Anterior cingulate cortex (tissue), 58 donors: ENCODE measurements at places on chromosomes 2 and 18.

DNA sequence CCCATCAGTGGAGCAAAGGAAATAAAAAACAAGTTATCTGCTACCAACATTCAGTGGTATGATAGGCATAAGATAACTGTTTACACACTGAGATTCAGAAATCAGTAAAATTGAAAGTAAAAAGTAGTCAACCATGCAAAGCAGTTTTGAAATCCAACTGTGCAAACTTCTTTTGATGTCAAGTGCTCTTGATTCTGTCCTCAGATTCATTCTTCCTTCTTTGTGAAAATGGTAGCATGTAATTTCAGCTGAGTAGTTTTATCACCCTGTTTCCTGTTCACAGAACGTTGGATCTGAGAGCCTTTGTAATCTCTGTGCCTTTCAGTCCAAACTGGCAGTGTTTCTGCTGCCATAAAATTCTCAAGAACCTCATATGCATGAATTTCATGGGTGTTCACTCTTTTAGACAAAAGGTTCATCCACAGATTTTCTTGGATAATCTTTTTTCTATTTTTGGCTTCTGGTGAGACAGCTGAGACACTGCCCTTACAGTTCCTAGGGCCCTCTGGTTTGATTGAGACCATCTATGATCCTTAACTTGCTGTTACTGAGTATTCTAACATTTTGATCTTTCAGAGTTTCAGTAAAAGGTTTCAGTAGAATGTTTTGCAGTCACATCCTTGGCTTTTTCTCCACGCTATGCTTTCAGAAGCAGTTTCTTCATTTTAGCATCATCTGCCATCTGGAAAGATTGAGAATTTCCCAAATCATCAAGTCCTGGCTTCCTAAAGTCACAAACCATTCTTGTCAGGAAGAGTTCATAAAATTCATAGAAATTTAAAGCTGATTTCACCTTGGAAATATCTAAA is 272.3 kb upstream of the EPHA4 start:
- DNase-seq, result no peak

DNA sequence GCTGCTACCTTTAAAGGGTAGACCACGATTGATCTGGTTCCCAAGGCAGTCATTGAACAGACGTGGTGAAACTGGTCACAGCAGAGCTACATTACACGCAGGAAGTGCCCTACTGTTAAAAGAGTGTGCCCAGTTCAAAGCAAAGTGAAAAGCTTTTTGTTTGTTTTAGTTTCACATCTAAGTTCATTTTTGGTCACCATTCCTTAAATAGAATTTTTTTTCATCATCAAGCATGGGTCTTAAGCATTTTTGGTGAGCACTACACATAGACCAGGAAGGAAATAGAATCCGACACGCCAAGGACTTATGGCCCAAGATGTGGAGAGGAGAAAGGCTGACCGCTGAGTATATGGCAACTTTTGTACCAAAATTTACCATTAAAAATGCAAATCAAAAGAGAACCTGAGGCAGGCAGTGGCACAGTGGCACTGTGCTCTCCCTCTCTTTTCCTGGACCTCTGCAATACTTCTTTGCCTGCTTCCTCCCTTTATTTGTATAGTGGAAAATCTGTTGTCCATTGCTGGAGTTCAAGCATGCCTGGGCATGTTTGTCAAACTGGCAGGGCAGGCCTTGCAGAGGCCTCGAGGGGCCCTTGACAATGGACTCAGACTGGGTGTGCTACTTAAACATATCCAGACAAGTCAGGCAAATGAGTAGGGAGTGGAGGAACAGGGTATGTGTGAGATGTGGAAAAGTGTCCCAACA is 42.6 kb upstream of the HNRNPA3 start:
- DNase-seq, result no peak

DNA sequence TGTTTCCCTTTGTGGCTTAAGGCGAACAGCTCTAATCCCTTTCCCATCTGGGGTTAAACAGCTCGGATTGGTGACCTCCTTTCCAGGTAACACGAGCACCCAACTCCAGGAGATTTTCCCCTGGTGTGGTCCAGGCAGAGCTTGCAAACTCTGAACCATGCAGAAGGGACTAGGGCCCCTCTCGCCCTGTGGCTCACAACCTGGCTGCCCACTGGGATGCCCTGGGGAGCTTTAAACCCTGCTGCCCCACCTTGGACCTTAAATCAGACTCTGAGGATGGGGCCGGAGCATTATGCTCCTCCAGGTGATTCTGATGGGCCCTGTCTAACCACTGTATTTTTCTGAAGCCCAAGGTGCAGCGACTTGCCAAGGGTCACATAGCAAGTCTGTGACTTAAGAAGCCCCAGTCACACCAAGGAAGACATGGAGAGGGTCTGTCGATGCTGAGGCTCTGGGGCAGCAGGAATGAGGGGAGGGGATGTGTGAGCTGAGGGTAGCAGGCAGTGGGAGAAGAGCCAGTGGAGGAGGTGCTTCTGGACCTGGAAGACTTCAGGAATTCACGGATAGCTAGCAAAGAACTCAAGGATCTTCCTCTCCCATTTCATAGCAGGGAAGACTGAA is 5.9 kb downstream of the ARID5A start:
- no peak for DNase-seq

DNA sequence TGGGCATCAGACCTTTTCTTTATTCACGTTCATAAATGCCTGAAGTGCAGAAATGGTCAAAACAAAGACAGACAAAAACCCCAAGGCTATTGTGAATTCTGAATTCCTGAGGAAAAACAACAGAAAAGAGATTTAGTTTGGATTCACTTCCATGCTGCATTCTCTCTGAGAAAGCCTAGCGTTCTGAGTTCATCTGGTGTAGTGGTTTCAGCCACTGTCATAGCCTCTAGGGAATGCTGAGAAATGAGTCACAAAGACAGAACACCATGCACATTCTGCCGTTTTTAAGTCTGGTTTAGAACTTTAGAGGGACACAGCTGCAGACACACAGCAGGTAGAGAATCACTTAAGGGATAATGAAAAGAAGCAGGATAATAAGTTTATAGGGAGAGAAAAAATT is 93.8 kb downstream of the LRP1B start:
- DNase-seq, result no peak

DNA sequence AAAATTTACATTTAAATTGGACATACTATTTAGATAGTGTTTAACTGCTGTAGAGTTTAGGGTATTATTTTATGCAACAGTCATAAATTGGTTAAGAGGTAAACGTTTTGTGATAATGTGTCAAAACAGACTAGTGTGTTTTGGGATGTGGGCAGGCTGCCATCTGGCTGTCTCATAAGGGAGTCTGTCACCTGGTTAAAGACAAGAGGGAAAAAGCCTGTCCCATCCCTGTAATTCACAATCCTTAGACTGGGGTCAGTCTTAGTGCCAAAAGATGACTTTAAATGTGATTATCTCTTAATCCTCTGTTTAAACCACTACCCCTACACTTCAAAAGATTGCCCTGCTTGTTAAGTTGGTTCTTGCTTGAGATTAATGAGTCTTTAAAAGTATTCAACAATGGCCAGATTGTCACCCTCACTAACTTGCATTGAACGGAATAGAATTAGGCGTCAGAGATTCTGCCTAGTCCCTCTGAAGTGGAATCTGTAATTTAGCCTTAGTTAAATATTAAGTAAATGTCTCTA is 59.2 kb downstream of the SGPP2 start:
- DNase-seq, result no peak

DNA sequence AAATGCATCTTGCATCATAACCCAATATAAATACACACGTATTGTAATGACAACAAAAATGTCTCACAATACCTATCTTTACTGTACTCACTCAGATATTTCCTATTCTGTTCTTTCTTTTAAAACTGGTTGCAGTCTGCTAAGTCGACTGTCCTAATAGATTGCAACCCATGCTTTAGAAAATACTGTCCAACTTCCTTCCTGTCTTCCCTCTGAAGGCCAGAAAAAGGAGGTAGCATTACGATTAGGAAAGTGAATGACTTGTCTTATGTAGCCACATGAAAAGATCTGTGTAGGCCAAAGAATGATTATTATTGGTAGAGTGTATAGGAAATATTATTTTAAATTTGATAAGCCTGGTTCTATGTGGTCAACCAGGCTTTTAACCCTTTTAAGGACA is 134.1 kb downstream of the FAM210A start:
- no peak for DNase-seq

DNA sequence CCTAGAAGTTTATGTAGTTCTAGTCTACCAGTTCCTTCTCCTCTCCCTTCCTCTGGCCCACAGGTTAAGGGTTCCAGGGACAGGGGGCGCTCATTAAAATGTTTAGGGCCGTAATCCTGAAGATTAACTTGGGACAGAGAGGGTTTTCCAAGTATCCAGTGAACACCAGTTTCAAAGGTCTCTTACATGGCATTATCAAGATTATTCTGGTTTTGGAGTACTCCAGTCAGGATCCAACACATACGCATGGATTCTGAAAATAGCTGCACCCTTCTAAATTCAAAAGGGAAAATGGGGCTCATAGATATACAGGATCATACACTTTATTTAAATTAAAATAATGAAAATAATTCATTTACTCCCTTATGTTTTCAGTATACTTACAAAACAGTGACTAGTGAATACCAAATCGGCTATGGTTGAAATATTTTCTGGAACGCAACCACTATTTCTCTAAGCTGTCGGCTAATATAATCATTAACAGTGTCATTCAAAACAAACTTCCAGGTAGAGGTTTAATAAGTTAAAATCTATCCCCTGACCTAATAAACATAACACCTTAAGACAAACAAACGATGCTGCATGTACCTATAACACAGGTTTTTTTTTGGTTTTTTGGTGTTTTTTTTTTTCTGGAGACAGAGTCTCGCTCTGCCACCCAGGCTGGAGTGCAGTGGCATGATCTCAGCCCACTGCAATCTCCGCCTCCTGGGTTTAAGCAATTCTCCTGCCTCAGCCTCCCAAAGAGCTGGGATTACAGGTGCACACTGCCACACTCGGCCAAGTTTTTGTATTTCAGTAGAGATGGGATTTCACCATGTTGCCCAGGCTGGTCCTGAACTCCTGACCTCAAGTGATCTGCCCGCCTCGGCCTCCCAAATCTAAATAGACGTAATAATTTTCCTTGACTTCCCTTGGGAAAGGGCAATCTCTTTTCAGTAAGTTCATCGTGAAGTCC is 44.7 kb downstream of the MGAT4A start:
- no peak for DNase-seq

DNA sequence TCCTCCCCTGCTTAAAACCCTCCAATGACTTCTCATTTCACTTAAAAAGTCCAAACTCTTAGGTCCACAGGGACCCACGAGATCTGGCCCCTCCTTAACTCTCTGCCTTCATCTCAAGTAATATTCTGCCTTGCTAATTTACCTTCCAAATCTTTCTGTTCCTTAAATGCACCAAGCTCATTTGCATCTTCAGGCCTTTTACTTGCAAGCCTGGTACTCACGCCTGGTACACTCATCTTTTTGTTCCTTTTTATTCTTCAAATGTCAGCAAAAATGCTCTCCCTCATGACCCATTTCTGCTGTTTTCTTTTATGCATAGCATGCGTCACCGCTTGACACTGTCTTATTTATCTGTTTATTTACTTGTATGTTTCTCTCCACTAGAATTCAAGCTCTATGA is 2.7 kb upstream of the WIPF1 start:
- no peak for DNase-seq

DNA sequence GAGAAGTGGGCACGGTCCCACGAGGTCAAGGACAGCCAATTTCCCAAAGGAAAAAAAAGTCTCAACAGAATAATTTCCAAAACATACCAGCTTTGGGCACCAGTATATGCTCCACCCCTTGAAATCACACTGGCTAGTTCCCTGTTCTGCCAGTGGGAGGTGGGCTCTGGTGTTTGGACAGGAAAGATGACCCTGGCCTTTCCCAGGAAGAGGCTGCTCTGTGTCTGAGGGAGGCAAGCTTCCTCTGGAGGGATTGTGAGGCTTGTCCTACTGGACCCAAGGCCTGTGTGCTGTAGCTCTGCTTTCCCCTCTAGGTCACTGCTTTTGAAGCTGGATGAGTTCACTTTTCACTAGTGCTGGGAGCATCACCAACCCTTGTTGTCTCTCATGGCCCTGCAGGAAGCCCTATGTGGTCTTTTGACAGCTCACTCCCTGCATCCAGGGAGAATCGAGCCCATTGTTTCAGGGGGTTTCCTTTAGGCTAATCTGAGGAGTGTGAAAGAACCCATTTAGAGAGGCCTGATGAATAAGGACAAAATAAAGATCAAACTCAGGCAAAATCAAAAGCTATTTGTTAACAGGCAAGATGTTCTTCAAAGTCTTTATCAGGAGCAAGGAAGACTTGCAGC is 36.3 kb downstream of the CXCR4 start:
- DNase-seq, result no peak

DNA sequence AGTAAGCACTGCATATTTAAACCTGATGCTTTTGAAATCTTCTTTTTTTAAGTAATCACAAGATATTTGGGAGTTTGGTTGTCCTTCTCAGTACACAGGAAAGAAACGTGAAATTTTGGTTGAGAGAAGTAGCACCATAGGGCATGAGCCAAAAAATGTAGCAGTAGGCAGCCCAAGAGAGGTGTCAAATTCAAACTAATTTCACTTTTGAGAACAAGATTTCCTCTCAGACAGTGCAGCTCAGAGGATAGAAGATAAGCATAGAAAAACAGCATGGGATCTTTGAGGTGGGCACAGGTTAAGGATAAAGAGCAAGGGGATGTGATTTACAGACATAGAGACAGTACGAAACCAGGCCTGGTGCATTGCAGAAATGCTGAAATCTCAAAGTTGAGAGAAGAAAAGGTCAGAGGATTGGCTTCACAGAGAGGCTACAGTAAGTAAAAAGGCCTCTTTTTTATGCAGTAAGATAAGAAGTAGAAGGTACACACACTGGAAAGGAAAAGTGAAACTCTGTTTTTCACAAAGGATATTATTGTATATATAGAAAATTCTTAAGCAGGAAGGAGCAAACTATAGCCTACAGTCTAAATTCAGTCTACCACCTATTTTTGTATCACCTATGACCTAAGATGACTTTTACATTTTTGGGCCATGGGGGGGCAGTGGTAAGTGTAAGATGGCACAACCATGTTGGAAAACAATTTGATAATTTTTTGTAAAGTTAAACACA is 89.8 kb downstream of the PKP4 start:
- DNase-seq, result no peak

- no peak for DNase-seq
Observed at GRCh38 chr2:63891488-63892030, 49.9 kb downstream of the UGP2 start.

- DNase-seq, result no peak
Observed at GRCh38 chr2:124561486-124561885, 536.4 kb downstream of the CNTNAP5 start.

- DNase-seq, result no peak
Observed at GRCh38 chr18:500632-501405, at the start of gene COLEC12. TSS of gene COLEC12 (minus strand) at chr18:500701. CDS start at chr18:500514, 187 bp downstream.

DNA sequence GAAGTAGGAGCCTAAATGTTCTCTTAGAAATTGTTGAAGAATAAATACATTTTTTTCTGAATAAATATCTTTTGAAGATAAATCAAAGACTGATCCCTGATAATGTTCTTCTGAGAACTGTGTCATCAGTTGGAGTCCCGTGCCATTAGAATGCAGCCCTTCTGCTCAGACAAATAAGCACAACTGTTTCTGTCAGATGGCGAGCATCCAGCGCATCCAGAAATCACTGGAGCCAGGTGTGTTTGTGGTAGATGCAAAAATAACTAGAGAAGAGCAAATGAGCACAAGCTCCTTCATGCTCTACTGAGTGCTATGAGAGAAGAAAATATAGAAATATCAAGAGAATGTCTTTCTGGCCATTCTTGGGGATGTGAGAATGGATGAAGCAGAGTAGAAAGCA is 573.7 kb downstream of the THSD7B start:
- no peak for DNase-seq
